ENCODE measurements at places on chromosomes 16 and 17.

DNA sequence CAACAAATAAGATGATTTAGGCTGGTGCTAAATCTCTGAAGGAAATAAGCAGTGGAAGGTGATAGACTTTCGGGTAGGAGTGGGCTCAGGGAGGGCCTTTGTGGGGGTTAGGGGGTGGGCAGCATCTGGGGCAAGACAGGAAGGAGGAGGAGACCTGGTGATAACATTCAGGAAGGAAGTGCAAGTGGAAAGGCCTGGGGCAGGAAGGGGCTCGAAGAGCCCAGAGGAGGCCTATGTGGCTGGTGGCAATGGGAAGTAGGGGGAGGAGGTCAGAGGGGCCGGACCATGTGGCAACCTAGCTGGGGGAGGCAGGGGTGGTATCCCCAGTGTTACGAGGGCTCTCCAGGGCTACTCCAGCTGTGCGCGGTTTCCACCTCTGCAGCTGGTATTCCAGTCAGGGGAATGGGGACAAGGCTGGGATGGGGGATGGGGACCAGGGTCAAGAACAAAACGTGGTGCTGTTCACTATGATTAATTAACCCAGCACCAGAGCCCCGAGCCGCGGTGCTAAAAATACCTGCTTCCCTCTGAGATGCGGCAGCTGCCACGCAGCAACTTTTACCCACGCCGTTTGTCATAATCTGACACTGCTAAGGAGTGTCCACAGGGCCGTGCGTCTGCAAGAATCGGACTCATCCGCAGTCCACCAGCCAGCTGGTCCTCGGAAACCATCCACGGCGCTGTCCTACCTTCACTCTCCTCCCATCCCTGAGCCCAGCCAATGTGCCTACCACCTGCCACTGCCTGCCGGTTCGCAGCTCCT, 5.2 kb upstream of the CCDC182 start:
- DNase-seq, result no peak

GRCh38 chr16:47643323-47644000, 182.3 kb downstream of the PHKB start:
- DNase-seq, result no peak

DNA sequence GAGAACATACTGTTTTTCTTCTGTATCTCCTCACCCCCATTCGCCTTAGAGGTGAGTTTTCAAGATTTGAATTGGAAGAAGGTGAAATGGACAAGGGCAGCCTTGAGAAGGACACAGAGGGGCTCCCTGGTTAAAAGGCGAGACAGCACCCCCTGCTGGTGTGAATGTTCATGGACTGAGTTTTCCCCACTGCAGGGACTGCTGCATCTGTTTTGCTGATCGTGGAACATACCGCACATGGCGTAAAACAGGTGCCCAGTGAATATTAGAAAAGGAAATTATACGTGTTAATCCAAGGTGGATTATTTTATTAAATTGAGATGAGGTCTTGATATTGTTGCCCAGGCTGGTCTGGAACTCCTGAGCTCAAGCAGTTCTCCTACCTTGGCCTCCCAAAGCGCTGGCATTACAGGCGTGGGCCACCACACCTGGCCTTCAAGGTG, 54.5 kb downstream of the NDE1 start:
- DNase-seq, result peak; percentile 83

DNA sequence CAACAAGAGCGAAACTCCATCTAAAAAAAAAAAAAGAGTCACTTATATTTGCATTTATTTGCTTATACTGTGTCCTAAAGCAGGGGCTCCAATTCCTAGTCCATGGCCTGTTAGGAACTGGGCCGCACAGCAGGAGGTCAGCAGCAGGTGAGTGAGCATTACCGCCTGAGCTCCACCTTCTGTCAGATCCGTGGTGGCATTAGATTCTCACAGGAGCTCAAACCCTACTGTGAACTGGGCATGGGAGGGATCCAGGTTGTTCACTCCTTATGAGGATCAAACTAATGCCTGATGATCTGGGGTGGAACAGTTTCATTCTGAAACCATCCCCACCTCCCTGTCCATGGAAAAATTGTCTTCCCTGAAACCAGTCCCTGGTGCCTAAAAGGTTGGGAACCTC, 24.9 kb downstream of the ITGB3 start:
- no peak for DNase-seq

DNA sequence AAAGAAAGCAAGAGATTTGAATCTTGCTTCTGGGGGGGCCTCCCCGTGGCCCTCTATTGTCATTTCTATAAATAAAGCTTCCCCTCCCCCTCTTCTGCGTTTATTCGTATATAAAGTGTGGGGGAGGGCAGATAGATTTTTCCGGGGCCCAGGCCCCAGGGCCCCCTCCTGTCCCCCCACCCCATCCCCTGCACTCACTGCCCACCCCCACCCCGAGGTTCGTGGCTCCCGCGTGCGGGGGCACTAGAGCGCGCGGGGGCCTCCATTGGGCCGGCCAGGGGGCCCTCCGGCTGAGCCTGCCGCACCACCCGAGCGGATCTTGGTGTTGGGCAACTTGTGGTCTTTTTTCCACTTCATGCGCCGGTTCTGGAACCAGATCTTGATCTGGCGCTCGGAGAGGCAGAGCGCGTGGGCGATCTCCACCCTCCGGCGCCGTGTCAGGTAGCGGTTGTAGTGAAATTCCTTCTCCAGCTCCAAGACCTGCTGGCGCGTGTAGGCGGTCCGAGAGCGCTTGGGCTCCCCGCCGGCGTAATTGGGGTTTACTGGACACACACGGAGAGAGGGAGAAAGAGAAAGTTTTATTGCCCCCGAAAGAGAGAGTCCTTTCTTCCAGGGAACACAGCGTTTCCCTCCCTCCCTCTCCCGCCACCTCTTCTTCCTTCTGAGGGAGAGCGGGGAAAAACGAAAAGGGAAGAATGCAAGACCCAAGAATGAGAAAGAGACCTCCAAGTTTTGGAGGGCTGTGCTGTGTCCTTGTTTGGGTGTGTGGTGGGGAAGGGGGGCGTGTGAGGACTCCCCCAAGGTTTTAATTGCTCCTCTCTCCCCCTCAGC, 1.5 kb downstream of the HOXB4 start:
- DNase-seq, result no peak

DNA sequence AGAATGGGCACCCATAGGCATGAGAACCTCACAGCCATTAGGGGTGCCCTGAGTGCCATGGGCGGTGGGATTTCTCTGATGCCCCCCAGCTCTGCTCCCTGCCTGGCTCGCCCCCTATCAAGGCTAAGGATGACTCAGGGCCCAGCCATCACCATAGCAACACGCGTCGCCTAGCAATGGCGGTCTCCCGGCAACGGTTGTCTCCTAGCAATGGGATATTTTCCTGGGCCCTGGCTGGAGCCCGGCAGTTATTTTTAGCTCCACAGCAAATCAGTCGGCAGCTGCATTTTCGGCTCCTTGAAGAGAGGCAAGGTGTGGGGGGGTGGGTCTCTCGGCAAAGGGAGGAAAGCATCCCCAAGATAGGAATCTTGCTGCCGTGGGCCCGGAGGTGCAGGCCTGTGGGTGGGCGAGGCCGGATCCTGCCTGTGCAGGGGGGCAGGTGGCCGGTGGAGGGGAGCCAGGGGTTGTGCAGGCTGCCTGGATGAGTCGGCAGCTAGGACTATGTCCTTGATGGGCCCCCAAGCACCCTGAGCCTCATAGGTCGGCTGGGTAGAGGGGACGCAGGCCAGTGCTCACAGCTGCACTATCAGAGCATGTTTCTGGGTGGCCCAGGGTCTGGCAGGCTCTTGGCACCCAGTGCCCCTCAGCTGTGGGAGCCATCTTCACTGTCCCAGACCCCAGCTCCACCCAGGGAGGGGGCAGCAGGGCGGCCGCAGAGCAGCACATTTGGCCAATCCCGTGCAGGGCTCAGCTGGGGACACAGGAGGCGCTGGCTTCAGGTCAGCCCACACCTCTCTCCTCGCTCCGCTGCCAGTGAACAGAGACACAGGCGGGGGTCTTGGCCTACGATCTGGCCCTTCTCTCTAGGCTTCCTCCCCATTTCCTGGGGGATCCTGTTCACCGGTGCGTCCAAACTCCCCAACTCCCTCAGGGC, 4.2 kb upstream of the FBXL16 start:
- peak; percentile 96 for DNase-seq

DNA sequence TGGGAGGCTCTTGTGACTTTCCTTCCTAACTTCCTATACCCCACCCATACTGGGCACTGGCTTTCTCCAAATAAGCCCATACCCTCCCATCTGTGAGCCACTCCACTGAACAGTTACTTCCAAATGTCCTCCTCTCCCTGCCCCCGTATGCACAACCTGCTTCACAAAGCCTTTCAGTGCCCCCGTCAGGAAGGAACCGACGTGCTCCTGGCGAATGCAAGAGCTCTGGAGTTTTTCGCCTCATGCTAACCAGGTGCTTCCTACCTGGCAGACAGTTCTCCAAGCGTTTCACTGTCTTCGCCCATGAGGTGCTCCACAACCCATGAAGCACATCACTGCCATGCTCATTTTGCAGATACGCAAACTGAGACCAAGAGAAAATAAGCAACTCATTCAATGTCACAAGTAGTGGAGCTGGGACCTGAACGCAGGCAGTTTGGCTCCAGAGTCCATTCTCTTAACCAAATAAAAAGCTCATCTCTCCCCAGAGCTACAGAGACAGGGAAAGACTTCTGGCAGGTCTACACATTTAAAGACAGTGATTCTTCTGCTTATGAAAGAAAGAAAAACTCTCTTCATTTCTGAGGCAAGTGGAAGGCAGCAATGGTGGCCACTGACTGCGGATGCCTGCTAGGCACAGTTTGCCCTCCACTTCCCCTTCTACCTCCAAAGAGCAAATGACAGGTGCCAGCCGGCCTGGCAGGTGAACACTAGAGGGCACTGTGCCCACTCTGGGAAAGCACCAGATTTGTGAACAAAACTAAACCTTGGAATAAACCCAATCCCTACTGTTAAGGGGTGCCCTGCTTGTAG, 23.8 kb downstream of the SPHK1 start:
- DNase-seq, result peak; percentile 49

DNA sequence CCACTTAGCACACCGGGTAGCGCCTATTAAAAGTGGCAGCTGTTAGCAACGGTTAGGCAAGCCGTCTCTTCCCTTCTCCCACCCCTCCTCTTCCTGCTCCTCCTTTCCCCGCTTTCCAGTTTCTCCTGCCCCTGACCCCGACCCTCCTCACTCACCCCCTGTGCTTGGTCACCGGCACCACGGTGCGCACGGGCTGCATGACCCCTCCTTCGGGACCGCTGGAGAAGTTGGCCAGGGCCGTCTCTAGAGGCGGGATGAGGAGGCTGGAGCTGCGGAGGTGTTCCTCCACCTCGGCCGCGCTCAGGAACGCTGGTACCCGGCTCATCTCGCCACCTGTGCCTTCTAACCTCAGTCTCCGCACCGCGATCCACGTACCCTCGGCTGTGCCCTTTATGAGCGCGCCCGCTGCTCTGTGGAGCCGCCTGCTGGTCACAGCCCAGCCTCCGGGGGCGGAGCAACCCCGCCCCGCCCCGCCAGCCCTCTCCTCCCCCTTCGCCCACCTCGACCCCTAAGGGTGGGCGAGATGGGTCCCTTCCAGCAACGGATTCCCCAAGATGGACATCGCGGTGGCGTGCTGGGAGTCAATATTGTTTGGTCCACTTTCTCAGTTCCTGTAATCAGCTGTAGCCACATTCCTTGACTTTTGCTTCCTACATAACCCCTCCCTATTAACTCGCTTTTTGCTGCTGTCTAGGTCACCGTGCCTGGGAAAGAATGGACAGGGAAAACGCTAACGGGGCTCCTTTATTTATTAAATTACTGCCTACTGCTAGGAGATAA, at the start of gene CRYM:
CRYM (minus strand) TSS at position 364 of the 780 bp plus-strand sequence; CDS start at position 325, 39 bp downstream.
- DNase-seq, result peak; percentile 40

- no peak for DNase-seq
Observed at GRCh38 chr17:10046786-10047785, 142.0 kb upstream of the RCVRN start.

DNA sequence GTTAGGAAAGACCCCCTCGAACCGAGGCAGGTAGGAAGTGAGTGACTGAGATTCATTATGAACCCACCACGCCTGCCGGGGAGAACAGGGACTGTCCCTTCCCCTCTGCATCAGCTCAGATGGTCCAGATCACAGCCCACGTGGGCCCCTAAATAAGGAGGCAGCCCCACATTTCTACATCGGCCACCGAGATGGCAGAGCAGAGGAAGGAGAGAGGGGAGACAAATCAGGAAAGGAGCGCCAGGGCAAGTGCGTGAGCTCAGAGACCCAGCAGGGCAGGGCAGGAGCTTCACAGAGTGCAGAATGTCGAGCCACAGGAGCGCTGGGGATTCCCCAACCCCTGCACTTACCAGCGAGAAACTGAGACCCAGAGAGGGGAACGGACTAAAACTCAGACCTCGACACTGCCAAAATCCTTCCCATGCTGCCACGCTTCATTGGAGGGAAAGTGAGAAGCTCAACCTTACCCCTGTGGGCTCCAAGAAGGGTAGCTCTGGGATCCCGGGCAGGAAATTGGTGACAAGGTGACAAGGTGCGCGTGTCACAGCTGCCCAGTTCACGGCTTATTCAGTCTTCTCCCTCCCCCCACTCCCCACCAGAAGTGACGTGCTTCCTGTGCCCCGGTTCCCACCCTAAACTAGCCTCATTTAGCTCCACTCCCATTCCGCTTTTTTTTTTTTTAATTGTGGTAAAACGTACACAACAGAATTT, at the start of gene ICAM2:
ICAM2 (minus strand) TSS at position 578 of the 711 bp plus-strand sequence. CDS start 13,942 bp downstream, outside the sequence.
- DNase-seq, result no peak

GRCh38 chr17:78241277-78242023, 10.0 kb downstream of the TMEM235 start:
- peak; percentile 96 for DNase-seq

DNA sequence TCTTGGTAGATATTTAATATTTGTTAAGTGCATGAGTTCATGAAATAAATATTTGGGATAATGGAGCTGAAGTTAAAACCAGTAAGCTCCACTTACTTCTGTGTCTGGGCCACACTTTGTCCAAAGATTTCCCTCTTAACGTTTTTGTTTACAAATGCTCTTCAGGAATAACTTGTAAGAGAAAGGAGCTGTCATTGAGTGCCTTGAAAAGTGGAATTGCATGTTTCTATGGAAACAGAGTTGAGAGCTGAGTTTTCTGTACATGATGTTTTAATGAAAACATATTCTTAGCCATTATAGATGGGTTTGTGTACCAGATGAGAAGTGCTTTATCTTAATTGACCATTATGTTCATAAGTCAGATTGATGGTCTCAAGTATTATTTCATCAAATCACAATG, 1045.4 kb upstream of the EEF2KMT start:
- no peak for DNase-seq

GRCh38 chr17:20092261-20092867, 83.2 kb downstream of the SPECC1 start:
- DNase-seq, result peak; percentile 45

DNA sequence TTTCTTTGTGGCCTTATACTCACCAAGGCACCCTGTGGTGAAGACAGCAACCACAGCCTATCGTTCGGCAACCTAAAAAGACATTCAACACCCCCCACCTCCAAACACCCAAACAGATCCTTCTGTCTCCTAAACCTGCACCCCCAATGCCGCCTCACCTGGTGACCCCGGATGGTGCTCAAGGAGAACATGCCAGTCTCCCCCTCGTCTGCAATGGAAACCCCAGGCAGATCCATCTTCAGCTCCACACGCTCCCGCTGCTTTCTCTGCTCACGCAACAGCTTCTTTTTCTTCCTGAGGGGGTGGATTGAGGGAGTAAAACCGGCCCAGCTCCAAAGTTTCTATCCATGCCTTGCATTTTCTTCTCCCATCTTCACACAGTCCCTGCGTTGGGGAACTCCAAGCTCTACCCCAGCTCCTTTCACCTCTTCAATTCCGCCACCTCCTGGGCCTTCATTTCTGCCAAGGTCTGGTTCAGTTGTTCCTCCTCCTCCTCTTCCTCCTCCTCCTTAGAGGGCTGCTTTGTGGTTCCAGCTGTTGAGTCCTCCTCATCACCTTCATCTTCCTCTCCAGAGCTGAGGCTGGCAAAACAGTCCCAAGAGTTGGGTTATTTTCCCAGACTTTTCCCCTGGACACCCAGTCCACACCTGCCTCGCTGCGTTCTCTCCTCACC, 3.4 kb upstream of the PSMC5 start:
- no peak for DNase-seq

GRCh38 chr16:56365552-56365951, 59.8 kb downstream of the AMFR start:
- no peak for DNase-seq

Data from Ammon's horn (tissue), 1 donor.